ENCODE measurements at places on chromosomes 1 and 21.
A peak's percentile ranks its signal among the peaks of the same experiment; 100 is the strongest.

DNA sequence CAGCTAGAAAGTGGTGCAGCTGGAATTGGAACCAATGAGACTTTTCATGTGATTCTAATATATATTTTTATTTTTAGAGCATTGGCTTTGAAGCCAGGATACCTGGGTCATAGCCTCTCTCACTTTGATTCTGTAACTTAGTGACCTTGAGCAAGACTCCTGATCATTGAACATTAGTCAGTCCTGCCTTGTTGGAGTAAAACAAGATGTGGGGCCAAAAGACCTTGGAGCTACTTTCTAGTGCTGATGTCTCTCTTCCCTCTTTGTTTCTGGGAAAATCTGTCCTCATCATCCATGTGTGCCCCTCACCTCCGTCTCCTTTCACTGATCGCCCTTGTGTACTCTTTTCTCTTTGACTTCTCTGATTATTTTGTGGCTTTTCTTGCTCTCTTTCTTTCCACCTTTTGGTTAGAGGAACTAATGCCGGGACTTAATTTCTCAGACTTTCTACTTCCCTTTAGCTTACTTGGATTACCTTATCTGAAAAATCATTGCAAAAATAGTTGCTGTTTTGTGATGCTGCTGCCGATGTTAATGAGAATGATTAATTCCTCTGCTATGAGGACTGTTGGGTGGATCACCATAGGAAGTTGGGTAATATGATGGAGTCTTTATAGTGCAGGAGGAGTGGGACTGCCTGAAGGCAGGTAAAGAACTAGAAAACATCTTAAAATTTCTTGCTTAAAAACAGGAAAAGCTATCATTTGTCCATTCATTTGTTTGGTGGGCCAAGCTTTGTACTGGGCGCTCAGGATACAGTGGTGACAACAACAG lies 72.0 kb downstream of the NOS1AP start:
- DNase-seq: peak; percentile 77

- DNase-seq: peak; percentile 81
Observed at GRCh38 chr1:27872059-27872801, at the start of gene THEMIS2. THEMIS2 (plus strand) TSS chr1:27872544; CDS start chr1:27872572, 28 bp downstream.

- peak; percentile 71 for DNase-seq
Observed at GRCh38 chr1:169348383-169349036, 19.1 kb downstream of the NME7 start.

DNA sequence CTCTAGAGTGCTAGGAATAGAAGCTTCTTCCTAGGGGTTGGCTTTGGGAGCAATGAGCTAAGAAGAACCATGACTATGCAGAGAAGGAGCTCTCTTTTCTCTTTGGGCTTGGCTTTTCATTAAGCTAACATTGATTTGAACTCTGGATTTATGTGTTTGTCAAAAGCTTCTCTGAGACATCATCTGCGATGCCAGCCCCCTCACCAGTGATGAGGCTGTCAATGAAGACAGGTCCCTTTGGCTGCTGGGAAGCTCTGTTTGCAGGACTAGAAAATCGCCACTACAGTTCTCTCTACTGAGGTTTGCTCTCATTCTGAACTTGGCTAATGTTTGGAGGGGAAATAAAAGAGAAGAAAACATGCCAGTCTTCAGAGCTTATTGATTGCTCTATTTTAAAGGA lies 185.0 kb downstream of the PCP4 start:
- no peak for DNase-seq

DNA sequence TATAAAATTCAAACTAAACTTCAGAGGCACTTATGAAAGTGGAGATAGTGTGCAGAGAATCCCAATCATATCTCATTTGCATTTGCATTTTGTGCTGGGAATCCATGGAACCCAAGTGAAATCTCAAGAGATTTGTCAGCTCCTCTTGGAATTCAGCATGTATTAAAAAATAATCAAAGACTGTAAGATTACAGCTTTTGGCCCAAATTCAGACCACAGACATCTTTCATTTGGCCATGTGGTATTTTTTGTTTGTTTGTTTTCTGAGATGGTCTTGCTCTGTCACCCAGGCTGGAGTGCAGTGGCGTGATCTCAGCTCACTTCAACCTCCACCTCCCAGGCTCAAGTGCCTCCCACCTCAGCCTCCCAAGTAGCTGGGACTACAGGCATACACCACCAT lies 3.8 kb upstream of the CACYBP start:
- no peak for DNase-seq

GRCh38 chr1:228846952-228847351 lies 111.7 kb downstream of the RHOU start:
- DNase-seq: no peak

- DNase-seq: no peak
Observed at GRCh38 chr1:117642963-117643362, 37.1 kb downstream of the TENT5C start.

GRCh38 chr1:218451415-218451814 lies 106.3 kb downstream of the TGFB2 start:
- no peak for DNase-seq

DNA sequence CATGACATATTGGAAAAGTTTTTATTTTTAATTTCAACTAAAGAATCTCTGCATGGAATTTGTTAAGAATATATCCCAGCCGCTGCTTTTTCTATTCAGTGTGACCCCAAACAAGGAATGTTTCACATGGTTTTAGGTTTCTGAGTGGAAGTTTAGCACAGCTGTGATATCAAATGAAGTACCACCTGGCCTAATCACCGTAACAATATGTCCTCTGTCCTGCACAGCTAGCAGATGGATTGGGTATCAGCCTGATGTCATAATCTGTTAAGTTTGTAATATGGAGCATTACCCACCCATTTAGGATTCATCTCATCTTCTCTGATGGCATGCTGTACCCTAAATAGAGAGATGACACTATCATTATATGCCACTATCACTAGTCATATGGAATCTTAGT lies 963.7 kb upstream of the ADGRL2 start:
- DNase-seq: no peak

DNA sequence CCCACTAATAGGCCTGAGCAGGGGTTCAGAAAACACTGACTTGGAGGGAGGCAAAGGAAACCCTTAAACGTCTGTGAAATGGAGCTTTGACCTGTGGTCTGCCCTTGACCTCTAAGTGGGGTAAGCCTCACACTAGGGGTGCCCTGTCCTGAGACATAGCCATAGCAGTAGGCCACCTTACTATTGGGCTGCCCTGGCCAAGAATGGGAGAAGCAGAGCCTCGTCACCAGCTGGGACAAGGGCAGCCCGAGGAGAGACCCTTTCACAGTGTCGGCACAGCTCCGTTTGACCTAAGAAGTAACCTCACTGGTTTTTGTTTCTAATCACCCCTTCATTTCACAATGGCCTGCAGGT lies 26.4 kb upstream of the IFNAR2 start:
- DNase-seq: no peak

DNA sequence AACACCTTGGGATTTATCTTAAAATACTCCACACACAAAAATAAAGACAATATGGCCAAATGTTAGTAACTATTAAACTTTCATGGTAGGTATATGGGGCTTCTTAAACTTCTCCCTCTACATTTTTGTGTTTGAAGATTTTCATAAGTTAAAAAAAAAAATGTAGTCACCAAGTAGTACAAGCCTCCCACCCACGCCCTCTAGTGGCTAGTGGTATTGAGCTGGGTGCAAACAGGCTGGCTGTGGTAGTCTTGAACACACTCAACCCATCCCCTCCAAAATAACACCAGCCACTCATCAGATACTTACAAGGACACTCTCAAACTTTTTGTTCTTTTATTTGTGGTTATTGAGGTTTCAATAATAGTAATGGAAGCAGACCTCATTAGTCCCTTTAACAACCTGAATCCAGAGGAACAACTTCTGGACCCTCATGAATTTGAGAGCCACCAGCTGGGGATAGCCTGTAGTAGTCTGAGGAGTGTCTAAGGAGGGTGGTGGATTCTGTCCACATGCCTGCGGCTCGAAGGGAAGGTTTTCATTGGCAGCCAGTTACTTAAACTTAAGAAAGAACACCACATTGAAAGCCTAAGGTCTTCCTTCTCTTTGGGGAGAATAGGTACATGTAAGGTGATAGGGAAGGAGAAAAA lies 15.6 kb downstream of the RD3 start:
- DNase-seq: peak; percentile 85

DNA sequence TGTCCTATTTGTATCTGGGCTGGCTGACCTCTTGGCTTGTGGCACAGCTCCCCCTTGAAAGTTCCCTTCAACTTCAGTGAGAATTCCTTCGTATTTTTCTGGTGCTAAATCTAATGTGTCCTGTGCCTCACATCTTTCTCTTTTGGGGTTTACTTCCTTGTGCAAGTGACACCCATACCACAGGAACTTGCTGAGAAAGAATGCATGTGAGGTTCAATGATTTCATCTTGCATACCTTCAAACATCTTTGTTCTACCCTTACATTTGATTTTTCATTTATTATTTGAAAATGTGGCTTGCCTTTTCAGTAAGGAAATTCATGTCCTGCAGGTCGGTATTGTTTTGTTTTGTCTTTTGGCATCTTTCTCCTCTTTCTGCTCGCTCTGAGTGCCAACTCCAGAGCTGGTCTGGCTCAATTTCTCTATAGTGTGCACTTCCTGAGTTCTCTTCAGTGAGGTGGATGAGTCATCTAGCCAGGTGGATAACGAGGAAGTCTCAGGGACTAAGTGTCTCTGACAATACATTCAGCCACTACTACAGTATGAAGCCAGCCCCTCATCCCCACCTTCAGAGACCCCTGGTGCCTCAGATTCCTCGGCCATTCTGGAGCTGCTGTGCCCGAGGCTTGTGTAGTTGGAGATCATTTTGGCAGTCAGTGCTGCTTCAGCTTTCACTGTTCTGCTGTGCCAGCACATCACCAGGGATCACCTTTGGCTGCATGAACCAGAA lies 59.5 kb downstream of the RIPK4 start:
- DNase-seq: no peak

GRCh38 chr1:31607360-31607759 lies 10.1 kb upstream of the HCRTR1 start:
- no peak for DNase-seq

DNA sequence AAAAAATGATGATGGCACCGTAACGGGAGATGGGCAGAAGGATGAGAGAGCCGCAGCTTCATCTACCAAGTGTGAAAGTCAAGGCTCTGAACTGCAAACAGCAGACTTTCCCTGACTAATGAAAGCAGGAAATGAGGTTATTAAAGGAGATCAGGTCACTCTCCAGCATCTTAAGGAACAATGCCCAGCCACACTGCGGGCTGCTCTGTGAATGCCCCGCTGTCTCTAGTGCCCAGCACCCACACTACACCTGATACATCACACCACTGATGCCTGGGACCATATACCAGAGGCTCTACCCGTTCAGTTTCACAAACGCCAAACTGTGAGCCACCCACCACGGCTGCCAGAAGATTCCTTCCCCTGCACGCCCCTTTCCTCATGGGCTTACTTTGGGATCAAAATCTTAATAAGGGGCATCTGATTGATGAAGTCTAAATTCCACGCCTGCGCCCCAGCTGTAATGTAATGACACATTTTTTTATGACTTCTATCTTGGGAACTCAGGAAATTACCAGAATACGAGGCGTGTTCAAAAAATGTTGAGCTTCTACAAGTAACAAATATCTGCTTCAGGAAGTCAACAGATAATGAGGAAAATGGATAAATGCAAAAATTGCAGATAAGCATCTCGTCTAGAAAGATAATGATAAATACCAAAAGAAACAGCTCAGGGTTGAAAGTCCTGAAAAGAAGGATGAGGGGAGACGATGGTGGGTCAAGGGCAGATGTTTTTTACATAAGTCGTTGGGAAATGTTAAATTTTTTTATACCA lies 72.0 kb downstream of the MIS18A start:
- peak; percentile 1 for DNase-seq

GRCh38 chr21:36310016-36310415 lies 10.0 kb upstream of the MORC3 start:
- no peak for DNase-seq

DNA sequence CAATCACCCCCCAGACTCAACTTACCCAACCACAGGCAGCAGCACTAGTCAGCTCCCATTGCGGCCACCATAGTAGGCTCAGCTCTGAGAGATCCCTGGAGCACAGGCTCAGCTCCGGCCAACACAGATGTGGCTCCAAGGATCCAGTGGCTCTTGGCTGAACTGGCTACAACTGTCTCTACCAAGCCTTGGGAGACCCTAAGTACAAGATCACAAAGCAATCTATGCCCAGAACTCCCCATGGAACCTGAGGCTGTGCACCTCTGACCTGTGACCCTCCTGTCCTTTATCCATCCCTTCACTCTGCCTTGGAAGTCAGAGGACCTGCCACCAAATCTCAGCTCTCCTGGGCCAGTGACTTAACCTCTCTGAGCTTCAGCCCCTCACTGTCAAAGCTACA lies 61.8 kb upstream of the GJB5 start:
- no peak for DNase-seq

GRCh38 chr1:18240906-18241305 lies 133.3 kb downstream of the IGSF21 start:
- DNase-seq: no peak
